ENCODE measurements at places on chromosomes 13 and 19. TPM values are rescaled to one million over a fixed set of nuclear protein-coding genes. Genes with fewer than 3 reads are reported as not detected.
A peak's percentile ranks its signal among the peaks of the same experiment; 100 is the strongest.

DNA sequence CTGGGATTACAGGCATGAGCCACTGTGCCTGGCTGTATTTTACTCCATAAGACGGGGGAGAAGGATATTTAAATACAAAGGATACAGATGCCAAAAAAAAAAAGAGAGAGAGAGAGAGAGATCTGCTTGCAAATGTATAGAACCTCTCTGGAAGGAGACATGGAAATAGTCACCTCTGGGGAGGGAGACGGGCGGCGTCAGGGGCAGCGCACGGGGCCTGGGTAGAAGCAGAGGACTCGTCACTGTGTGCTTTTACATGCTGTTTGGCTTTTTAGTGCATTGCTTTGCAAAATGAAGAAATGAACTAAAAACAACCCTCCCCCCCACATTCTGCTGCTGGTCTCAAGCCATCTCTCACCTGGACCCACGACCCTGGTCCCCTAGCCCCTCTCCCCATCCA is 4.8 kb upstream of the ZNF653 start:
- H3K36me3 ChIP-seq = peaks cover 13% of the 10 kb centered on the region
- H3K4me3 ChIP-seq = no peak overlapping the region
- H3K4me1 ChIP-seq = peaks cover 3% of the 10 kb centered on the region
- no peak overlapping the region for H3K27ac ChIP-seq
- DNase-seq = no peak

DNA sequence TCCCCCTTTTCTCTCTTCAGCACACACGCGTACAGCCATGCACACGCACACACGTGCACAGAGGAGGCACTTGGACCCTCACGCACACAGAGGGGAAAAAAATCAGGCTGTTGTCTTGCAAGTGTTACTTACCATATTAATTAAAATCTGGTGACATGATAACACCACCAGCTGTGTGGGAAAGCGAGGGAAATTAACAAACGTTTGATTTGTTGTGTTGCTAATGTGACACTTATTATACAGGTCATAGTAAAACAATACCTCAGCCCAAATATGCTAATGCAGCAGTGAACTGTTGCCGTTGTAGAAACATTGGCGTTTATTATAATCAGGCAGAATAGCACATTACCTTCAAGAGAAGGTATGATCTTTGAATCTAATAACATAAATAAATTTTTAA is 211.7 kb downstream of the TEX29 start:
- no peak for DNase-seq
- no peaks in the 10 kb centered on the region for H3K4me1 ChIP-seq
- no peaks in the 10 kb centered on the region for H3K36me3 ChIP-seq
- H3K27ac ChIP-seq = no peak overlapping the region

DNA sequence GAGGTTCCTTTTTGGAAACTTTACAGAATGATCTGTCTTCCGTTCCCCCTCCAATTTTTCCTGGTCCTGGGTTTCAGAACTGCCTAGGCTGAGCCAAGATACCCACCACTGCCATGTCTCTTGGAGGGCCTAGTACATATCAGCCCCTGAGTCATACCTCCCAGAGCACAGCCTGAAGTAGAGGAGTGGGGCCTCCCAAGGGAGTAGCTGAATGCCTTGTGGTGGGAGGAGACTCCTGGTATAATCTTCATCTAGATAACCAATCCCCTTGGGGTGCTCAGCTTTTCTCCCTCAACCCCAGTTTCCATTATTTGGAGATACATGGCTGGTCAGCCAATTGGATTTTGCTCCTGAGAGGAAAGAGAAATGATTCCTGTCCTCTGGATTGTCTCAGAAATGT is 30.3 kb downstream of the ZNF763 start:
- no peaks in the 10 kb centered on the region for H3K4me1 ChIP-seq
- no peaks in the 10 kb centered on the region for H3K36me3 ChIP-seq
- no peak overlapping the region for H3K27ac ChIP-seq
- H3K27me3 ChIP-seq = no peaks in the 10 kb centered on the region

DNA sequence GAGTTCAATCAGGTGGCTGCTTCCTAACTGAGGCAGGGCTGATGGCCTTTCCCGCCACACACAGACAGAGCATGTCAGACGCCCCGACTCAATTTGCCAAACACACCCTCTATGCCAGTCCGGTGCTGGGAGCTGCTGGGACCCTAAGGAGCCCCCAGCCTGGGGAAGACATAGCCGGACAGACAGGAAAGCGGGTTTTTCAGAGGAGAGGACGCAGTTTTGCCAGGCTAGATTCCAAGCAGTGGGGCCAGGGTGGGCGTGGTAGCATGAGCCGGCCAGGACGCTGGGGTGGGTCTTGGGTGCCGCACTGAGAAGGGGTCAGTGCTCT is 19.8 kb downstream of the MAST3 start:
- peaks cover 20% of the 10 kb centered on the region for H3K4me1 ChIP-seq
- no peaks in the 10 kb centered on the region for H3K36me3 ChIP-seq
- H3K4me3 ChIP-seq = no peak overlapping the region
- H3K27ac ChIP-seq = peak overlapping the region; percentile 13
- H3K27me3 ChIP-seq = no peaks in the 10 kb centered on the region

DNA sequence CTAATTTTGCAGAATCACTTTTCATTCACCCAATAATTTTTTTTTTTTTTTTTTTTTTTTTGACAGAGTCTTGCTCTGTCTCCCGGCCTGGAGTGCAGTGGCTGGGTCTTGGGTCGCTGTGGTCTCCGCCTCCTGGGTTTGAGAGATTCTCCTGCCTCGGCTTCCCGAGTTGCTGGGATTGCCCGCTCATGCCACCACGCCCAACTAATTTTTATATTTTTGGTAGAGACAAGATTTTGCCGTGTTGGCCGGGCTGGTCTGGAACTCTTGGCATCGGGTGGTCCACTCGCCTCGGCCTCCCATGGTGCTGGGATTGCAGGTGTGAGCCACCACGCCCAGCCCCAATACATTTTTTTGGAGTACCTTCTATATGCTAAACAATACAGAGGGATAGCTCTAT is 1120.0 kb upstream of the ATXN8OS start:
- no peak overlapping the region for H3K27ac ChIP-seq
- H3K4me1 ChIP-seq = no peaks in the 10 kb centered on the region
- H3K36me3 ChIP-seq = no peaks in the 10 kb centered on the region
- DNase-seq = no peak
- H3K4me3 ChIP-seq = no peak overlapping the region
- no peaks in the 10 kb centered on the region for H3K27me3 ChIP-seq

DNA sequence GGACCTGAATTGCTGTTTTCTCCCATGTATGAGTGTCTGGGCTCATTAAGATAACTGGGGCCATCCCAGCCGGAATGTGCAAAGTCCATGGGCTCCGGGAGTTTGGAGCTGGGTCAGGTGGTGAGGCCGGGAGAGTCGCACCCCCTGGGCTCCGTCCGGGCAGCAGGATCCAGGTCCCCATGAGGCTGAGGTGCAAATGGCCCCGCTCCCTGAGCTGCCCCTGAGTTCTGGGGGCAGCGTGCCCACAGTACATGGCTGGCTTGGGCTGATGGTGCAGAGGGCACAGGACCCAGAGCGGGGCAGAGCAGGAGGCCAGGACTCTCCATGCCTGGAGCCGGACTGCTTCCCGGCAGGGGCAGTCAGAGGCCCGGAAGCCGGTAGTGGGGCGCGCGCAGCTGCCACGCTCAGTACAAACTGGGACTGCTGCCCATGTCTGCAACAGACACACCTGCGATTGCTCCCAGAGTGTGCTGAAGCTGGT is 136.0 kb downstream of the KDM4B start:
- no peaks in the 10 kb centered on the region for H3K4me1 ChIP-seq
- H3K27ac ChIP-seq = no peak overlapping the region
- H3K27me3 ChIP-seq = no peaks in the 10 kb centered on the region
- DNase-seq = no peak

DNA sequence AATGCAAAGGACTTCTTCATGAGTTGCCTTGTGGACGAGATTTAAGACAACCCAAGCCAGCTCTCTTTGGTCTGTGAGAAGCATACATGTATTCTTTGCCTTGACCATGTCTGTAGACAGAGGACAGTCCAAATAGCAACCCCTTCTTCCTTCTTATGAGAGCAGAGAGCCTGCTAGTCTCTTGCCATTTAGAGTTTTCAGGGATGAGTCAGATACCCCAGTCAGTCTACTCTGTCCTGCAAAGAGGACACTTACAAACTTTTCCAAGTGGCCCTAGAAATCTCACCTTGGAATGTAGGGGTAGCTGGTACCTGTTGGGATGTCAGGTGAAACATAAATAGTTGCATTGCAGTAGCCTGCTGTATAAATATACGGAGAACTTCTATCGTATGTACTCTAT is 36.7 kb downstream of the DNAJC3 start:
- no peaks in the 10 kb centered on the region for H3K27me3 ChIP-seq
- H3K36me3 ChIP-seq = peaks cover 5% of the 10 kb centered on the region
- DNase-seq = no peak
- no peak overlapping the region for H3K27ac ChIP-seq
- no peaks in the 10 kb centered on the region for H3K4me1 ChIP-seq

DNA sequence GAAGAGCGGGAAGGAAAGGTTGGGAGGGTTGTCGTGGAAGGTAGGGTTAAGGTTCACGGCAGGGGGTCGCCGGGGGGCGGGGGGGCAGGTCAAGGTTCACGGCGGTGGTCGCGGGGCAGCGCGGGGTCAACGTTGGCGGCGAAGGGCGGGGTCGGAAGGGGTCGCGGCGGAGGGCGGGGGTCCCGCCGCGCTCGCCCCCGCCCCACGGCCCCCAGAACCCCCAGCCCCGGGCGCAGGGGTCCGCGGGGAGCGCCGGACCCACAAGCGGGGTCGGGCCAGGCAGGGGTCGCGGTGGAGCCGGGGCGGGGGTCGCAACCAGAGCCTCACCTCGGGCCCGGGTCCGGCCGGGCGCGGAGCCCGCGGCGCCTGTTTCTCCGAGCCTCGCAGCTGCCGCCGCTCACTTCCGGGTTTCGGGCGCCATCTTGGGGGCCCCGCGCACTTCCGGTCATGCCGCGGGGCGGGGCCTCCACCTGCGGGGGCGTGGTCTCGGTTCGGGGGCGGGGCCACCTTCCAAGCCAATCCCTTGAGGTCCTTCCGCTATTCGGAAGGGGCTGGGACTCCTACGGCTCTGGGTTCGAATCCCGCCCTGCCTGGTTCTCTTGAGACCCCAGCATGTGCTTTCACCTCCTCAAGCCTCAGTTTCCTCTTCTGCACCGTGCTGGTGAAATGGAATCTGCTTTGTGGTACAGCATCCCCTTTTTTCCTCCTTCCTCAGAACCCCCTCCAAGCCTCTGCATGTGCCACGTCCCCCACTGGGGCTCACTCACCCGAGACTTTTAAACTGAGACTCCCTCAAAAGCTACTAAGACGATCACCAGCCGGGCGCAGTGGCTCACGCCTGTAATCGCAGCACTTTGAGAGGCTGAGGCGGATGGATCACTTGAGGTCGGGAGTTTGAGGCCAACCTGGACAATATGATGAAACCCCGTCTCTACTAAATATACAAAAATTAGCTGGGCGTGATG is at the start of gene SBNO2:
Gene SBNO2, minus strand, starts transcription at position 424 of the 965 bp plus-strand sequence. CDS start 19,992 bp downstream, outside the sequence.
- DNase-seq = peak; percentile 95
- H3K36me3 ChIP-seq = no peaks in the 10 kb centered on the region
- peak within 1 kb of the TSS; percentile 100 for H3K4me3 ChIP-seq
- H3K27me3 ChIP-seq = no peaks in the 10 kb centered on the region
- H3K4me1 ChIP-seq = peaks cover 19% of the 10 kb centered on the region

DNA sequence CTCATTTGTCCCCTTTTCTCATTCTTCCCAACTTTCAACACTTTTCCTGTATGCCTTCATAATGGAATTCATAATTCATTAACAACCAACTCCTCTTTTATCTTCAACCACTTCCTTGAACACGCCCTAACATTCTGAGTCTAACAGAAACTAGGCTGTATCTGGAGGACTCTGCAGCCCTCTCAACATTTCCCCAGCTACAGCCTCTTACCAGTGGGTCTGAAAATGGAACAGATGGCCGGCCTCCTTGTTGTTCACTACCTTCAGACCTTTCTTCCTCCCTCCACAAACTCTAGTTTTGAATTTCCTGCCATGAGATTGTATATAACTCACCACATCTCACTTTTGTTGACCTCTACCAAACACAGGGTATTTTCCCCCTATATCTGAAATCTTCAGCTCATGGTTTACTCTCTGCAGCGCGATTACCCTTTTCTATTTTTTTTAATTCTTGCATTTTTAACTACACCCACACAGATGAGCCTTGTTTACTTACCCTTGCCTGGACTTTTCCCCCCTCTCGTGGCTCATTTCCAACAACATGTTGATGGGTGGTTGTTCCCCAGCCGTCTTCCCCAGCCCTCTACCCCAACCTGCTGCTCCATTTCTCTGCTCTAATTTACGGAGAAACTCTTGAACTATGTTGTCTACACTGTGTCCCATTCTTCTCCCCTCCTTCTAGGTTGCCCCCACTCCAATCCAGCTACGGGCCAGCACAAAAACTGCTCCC is 846 bp downstream of the ZNF790 start:
- H3K27ac ChIP-seq = peak overlapping the region; percentile 90
- no peaks in the 10 kb centered on the region for H3K27me3 ChIP-seq
- H3K36me3 ChIP-seq = peaks cover 14% of the 10 kb centered on the region
- H3K4me1 ChIP-seq = peaks cover 9% of the 10 kb centered on the region
- DNase-seq = no peak

GRCh38 chr13:74550039-74550438 is 415.8 kb upstream of the KLF12 start:
- no peaks in the 10 kb centered on the region for H3K4me1 ChIP-seq
- H3K27ac ChIP-seq = no peak overlapping the region
- DNase-seq = no peak
- no peaks in the 10 kb centered on the region for H3K36me3 ChIP-seq

GRCh38 chr13:99813336-99814095 is 158.1 kb downstream of the ZIC5 start:
- no peaks in the 10 kb centered on the region for H3K27me3 ChIP-seq
- no peak for DNase-seq
- H3K27ac ChIP-seq = no peak overlapping the region
- no peak overlapping the region for H3K4me3 ChIP-seq
- H3K4me1 ChIP-seq = no peaks in the 10 kb centered on the region

DNA sequence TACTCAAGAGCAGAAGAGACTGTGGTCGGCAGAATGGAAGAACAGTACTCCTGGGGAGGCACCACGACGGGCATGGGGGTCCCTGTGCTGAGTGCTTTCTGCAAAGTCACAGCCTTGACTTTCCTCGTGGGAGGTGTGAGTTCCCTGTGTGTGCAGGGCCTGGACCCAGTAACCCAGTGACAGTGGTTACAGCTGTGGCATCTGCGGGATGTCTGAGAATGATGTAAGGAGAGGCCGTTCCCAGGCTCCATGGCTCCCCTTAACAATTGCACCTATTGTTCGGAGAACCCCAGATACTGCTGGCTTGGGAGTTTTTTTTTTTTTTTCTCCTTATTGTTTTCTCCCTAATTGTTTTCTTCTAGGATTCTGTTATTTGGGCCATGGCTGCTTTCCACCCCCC is 5.1 kb upstream of the NANOS2 start:
- H3K27me3 ChIP-seq = peaks cover 37% of the 10 kb centered on the region
- H3K36me3 ChIP-seq = no peaks in the 10 kb centered on the region
- no peaks in the 10 kb centered on the region for H3K4me1 ChIP-seq
- no peak for DNase-seq
- H3K27ac ChIP-seq = no peak overlapping the region

GRCh38 chr13:84998681-84999080 is 800.5 kb downstream of the SLITRK6 start:
- H3K4me1 ChIP-seq = no peaks in the 10 kb centered on the region
- DNase-seq = no peak
- no peak overlapping the region for H3K27ac ChIP-seq
- H3K27me3 ChIP-seq = no peaks in the 10 kb centered on the region

The LYL1 gene
- 33.4 TPM for total RNA-seq

The PRR36 gene
- total RNA-seq = not detected

The F2RL3 gene
- total RNA-seq = 5.1 TPM

The SHISA7 gene
- not detected for total RNA-seq

The TTYH1 gene
- 4.8 TPM for total RNA-seq

The CAPS gene
- total RNA-seq = 50.5 TPM

Measured in transverse colon (tissue), 4 donors.